ENCODE measurements at places on chromosomes 1 and 21. TPM values are rescaled to one million over a fixed set of nuclear protein-coding genes. Genes with fewer than 3 reads are reported as not detected.

The SH3BGR gene
- 2.7 TPM for total RNA-seq

The ILDR2 gene
- not detected for total RNA-seq

The IFI16 gene
- total RNA-seq = 59.8 TPM

The CACNA1S gene
- not detected for total RNA-seq

The NMNAT2 gene
- under 0.01 TPM for total RNA-seq

The CSF3R gene
- total RNA-seq = under 0.01 TPM
